ENCODE measurements at places on chromosomes 4 and X. TPM values are rescaled to one million over a fixed set of nuclear protein-coding genes. Genes with fewer than 3 reads are reported as not detected.

Gene RASL11B
- total RNA-seq = 0.50 TPM

GRCh38 chr4:87038837-87039615 is 104.2 kb downstream of the AFF1 start:
- H3K27me3 ChIP-seq = no peaks in the 10 kb centered on the region
- H3K4me3 ChIP-seq = no peak overlapping the region
- peaks cover 38% of the 10 kb centered on the region for H3K4me1 ChIP-seq
- DNase-seq = no peak
- no peak overlapping the region for H3K27ac ChIP-seq
- H3K36me3 ChIP-seq = no peaks in the 10 kb centered on the region

Gene VSIG4
- total RNA-seq = not detected

Gene GPR143
- not detected for total RNA-seq

- H3K27ac ChIP-seq = no peak overlapping the region
- peak; percentile 63 for DNase-seq
- peaks cover 22% of the 10 kb centered on the region for H3K4me1 ChIP-seq
- no peaks in the 10 kb centered on the region for H3K27me3 ChIP-seq
- H3K36me3 ChIP-seq = no peaks in the 10 kb centered on the region
- H3K4me3 ChIP-seq = no peak overlapping the region
Measured at GRCh38 chr4:74228691-74229640, 71.0 kb downstream of the MTHFD2L start.

GRCh38 chr4:158146736-158147135 is 26.1 kb downstream of the GASK1B start:
- no peaks in the 10 kb centered on the region for H3K4me1 ChIP-seq
- no peaks in the 10 kb centered on the region for H3K36me3 ChIP-seq

- peak overlapping the region; percentile 83 for H3K27ac ChIP-seq
- H3K4me3 ChIP-seq = peak overlapping the region; percentile 18
- peaks cover 5% of the 10 kb centered on the region for H3K36me3 ChIP-seq
- H3K27me3 ChIP-seq = no peaks in the 10 kb centered on the region
- peaks cover 56% of the 10 kb centered on the region for H3K4me1 ChIP-seq
Measured at GRCh38 chr4:48138936-48139335, 4.9 kb upstream of the TXK start.

GRCh38 chr4:119536572-119537528 is 91.8 kb downstream of the PDE5A start:
- H3K4me3 ChIP-seq = no peak overlapping the region
- no peak for DNase-seq
- peaks cover 10% of the 10 kb centered on the region for H3K4me1 ChIP-seq
- no peak overlapping the region for H3K27ac ChIP-seq
- H3K27me3 ChIP-seq = no peaks in the 10 kb centered on the region
- H3K36me3 ChIP-seq = peaks cover 24% of the 10 kb centered on the region

DNA sequence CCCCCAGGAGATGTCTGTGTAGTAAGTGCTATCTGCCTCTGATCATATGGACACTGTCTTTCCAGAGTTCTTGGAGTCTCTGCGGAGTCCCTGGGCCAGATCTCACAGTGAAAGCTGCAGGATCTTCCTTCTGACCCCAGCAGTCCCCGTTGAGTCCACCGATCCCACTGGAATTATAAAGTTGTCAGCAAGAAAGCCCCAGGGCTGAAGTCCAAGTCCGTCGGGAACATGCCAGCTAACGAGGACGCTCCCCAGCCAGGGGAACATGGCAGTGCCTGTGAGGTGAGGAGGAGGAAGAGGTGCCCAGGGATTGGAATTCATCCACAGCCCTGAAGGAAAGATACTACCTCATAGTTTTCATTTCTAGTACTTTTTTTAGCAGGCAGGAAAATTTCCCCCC is 9.3 kb downstream of the ZNF81 start:
- H3K4me1 ChIP-seq = peaks cover 2% of the 10 kb centered on the region
- no peak overlapping the region for H3K4me3 ChIP-seq
- H3K27ac ChIP-seq = no peak overlapping the region
- no peak for DNase-seq
- no peaks in the 10 kb centered on the region for H3K27me3 ChIP-seq

DNA sequence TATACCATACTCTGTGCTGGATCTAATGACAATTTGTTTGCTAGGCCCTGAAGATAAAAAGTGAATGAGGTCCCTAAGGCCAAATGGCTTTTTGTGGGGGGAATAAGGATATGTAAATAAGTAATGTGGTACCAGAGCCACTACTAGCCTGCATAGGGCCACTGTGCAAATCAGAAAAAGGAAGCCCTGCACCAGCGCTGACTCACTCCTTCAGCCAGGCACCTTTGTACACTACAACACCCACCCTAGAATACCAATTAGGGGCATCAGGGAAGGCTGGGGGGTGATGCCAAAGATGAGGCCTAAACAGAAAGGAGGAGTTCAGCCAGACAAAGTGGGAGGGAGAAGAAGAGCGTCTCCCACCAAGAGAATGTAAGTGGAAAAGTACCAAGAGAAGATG is 122.2 kb downstream of the CAMK2D start:
- peaks cover 48% of the 10 kb centered on the region for H3K4me1 ChIP-seq
- no peak overlapping the region for H3K27ac ChIP-seq
- no peak for DNase-seq
- no peaks in the 10 kb centered on the region for H3K27me3 ChIP-seq

DNA sequence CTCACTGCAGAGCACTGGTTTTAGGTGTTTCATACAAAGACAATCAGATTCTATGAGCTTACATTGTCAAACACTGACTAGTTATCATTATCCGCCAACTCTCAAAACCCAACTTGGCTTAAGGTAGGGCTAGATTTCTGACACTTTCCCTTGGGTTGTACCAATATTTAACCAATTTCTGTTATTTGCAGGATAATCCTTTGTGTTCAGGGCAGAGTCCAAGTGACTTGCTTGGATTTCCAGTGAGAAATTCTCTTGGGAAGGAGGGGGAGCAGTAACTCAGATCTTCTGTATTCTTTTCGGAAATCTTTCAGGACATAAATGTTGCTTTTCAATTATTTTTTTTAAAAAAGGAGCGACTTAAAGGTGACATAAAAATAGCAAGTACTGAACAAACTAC is 23.1 kb downstream of the DGKK start:
- H3K4me3 ChIP-seq = no peak overlapping the region
- no peaks in the 10 kb centered on the region for H3K4me1 ChIP-seq
- DNase-seq = no peak
- H3K36me3 ChIP-seq = no peaks in the 10 kb centered on the region
- no peak overlapping the region for H3K27ac ChIP-seq

- DNase-seq = no peak
- H3K27ac ChIP-seq = no peak overlapping the region
- H3K4me3 ChIP-seq = no peak overlapping the region
- no peaks in the 10 kb centered on the region for H3K27me3 ChIP-seq
- no peaks in the 10 kb centered on the region for H3K4me1 ChIP-seq
Measured at GRCh38 chrX:28843817-28844216, 256.6 kb downstream of the IL1RAPL1 start.

DNA sequence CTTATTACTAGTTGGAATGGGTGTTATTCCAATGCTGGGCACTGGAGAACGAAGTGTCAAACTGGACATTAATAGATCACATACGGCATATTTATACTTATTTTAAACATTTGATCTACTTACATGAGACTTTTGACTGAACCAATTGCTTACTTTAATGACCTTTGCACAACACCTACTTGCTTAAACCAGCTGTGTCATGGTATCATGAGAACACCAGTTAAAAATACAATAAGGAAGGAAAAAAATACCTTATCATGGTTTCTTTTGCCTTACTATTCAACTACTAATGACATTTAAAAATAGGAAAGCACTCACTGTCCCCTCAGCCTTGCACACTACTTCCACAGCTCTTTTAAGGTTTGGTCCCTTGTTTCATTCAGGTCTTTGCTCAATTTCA is 146.9 kb downstream of the FAM13A start:
- no peak overlapping the region for H3K4me3 ChIP-seq
- no peaks in the 10 kb centered on the region for H3K4me1 ChIP-seq
- no peak for DNase-seq

GRCh38 chr4:70927502-70928137 is 25.5 kb downstream of the MOB1B start:
- peaks cover 13% of the 10 kb centered on the region for H3K36me3 ChIP-seq
- H3K27ac ChIP-seq = peak overlapping the region; percentile 60
- DNase-seq = no peak
- H3K4me3 ChIP-seq = peak overlapping the region; percentile 5
- H3K4me1 ChIP-seq = peaks cover 43% of the 10 kb centered on the region

Gene ARX
- not detected for total RNA-seq

DNA sequence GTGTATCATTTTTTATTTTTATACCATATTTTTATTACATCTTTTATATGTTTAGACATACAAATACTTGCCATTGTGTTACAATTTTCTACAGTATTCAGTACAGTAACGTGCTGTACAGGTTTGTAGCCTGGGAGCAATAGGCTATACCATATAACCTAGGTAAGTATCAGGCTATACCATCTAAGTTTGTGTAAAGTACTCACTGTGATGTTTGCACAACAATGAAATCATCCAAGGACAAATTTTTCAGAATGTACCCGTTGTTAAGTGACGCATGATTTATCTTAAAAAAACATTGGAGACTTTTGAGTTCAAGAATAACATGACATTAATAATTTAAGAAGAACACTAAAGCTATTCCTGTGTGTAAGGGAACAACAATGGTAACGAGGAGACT is 96.0 kb upstream of the LEF1 start:
- no peaks in the 10 kb centered on the region for H3K27me3 ChIP-seq
- H3K4me1 ChIP-seq = no peaks in the 10 kb centered on the region
- H3K27ac ChIP-seq = no peak overlapping the region
- no peaks in the 10 kb centered on the region for H3K36me3 ChIP-seq
- no peak overlapping the region for H3K4me3 ChIP-seq

GRCh38 chr4:7498446-7499200 is 63.9 kb upstream of the PSAPL1 start:
- DNase-seq = no peak
- H3K27ac ChIP-seq = no peak overlapping the region
- no peaks in the 10 kb centered on the region for H3K36me3 ChIP-seq
- H3K4me3 ChIP-seq = no peak overlapping the region
- H3K27me3 ChIP-seq = no peaks in the 10 kb centered on the region

Gene ENPEP
- total RNA-seq = not detected

DNA sequence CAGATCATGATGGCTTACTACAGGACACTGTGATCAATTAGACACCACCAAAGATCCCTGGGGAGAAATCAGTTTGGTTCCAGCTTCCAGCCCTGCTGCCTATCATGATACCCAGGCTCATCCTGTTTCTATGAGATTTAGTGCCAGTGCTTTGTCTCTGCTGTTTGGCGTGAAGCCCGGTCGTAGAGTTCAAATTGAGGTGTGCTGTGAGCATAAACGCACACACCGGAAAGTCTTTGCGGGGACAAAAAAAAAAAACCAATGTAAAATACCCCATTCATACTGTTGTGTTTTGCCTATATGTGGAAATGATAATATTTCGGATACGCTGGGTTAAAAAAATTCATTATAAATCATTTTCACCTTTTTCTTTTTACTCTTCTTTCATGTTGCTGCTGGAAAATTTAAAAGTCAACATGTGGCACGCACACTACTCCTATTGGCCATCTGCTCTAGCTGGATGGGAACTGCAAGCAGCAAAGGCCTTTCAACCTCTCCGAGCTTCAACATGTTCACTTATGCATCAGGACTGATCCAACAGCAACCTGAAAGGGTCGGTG is 607 bp upstream of the DKC1 start:
- H3K27ac ChIP-seq = peak overlapping the region; percentile 91
- no peak for DNase-seq
- peaks cover 29% of the 10 kb centered on the region for H3K36me3 ChIP-seq
- H3K4me1 ChIP-seq = peaks cover 19% of the 10 kb centered on the region
- H3K4me3 ChIP-seq = peak overlapping the region; percentile 88

DNA sequence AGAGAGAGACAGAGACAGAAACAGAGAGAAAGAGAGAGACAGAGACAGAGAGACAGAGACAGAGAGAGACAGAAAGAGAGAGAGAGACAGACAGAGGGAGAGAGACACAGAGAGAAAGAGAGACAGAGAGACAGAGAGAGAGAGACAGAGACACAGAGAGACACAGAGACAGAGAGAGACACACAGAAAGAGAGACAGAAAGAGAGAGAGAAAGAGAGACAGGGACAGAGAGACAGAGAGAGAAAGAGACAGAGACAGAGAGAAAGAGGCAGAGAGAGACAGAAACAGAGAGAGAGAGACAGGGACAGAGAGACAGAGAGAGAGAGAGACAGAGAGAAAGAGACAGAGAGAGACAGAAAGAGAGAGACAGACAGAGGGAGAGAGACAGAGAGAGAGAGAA is 52.9 kb downstream of the CRLF2 start:
- peaks cover 5% of the 10 kb centered on the region for H3K4me1 ChIP-seq
- DNase-seq = no peak

DNA sequence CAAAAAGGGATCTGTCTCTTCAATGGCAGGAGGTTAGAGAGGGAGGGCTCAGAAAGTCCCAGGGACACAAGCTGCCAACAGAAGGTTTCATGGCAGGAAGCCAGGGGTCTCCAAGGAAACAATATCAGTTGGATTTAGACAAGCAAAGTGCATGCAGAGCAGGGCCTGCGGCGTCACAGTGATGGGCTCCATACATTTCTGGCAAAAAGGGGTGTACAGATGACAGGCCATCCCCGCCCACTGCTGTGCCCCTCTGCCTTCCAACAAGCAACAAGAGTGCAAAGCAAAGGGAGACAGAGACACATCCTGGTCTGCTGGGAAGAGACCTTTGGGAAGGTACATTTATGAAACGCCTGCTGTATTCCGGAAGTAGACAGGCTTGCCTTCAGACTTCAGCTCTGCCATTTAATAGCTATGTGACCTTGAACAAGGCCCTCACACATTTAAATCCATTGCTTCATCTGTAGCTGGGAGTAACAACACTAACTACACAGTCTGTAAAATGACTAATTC is 121.2 kb downstream of the AFAP1 start:
- H3K4me1 ChIP-seq = peaks cover 20% of the 10 kb centered on the region
- H3K27ac ChIP-seq = no peak overlapping the region
- H3K36me3 ChIP-seq = peaks cover 32% of the 10 kb centered on the region
- no peak for DNase-seq

Gene CT55
- total RNA-seq = not detected

- H3K27ac ChIP-seq = no peak overlapping the region
- no peaks in the 10 kb centered on the region for H3K27me3 ChIP-seq
- no peaks in the 10 kb centered on the region for H3K4me1 ChIP-seq
- H3K36me3 ChIP-seq = no peaks in the 10 kb centered on the region
- DNase-seq = no peak
Measured at GRCh38 chr4:68963374-68963773, 11.8 kb upstream of the UGT2A3 start.

DNA sequence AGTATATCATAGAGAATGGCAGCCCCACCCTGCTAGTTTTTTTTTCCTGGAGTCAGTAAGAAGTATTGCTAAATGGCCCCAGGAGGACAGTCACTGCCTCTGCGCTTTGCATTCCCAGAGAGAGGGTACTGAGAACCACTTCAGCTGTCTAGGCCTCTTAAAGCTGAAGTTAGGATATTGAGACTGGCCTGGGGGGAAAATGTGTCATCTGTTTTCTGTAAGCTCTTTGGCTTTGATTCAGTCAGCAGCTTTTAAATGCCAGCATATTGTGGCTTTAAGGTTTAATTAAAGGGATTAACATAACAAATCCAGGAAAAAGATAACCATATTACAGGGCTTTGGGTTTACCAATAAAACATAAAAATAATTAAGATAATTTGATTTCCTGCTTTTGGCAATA is 852.0 kb downstream of the PCDH18 start:
- no peak overlapping the region for H3K27ac ChIP-seq
- DNase-seq = no peak

Gene KLHL13
- 0.05 TPM for total RNA-seq

- H3K27ac ChIP-seq = no peak overlapping the region
- H3K36me3 ChIP-seq = no peaks in the 10 kb centered on the region
- no peaks in the 10 kb centered on the region for H3K27me3 ChIP-seq
- H3K4me3 ChIP-seq = no peak overlapping the region
- no peaks in the 10 kb centered on the region for H3K4me1 ChIP-seq
Measured at GRCh38 chr4:135949931-135950330, 1582.4 kb downstream of the PCDH18 start.

Gene JADE3
- total RNA-seq = 3.0 TPM

Gene ARSD
- total RNA-seq = 2.1 TPM

All from activated T-helper 2 cell treated with anti-CD3 and anti-CD28 coated beads, Interferon-gamma antibody, Interleukin-2, Interleukin-4, amounts not matched to agents 10 μg/mL and 5 μg/mL and 100 μg/mL, durations not matched to agents 14 hours and 24 hours and 36 hours (primary cell).